Gastrocnemius medialis (tissue), 4 donors: ENCODE measurements at places on chromosomes 7 and 10. TPM values are rescaled to one million over a fixed set of nuclear protein-coding genes. Genes with fewer than 3 reads are reported as not detected.

DNA sequence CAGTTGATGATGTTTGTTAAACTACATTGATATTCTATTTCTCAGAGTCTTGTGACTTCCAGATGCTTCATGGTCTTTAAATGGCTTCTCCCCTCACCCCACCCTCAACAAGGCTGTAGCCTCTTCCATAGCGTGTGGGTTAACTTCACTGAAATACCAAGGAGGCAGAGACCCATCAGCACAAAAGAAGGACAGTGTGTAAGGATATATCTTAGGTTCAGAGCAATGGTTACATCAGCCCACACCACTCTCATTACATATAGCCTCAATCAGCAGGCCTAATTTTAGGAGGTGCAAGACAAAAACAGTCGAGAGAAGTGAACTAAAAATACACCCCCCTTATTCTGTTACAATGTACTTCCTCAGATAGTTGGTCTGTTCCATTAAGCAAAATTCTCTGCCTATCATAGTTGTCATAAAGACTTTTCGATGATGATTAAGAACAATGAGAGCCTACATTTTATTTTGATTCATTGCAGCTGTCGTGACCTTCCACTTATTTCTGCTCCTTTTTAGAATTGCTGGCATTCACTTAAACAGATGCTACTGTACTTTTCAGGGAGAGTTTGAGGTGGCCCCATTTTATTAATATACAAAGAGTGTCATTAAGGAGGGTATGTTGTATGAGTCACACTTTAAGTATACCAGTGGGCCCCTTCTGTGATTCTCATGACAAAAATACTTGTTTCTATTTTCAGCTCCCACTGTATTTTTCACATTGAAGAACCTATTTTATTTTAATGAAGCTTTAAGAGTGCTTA is 52.1 kb downstream of the WIPF3 start:
- peaks cover 93% of the 10 kb centered on the region for H3K4me1 ChIP-seq
- peak; percentile 59 for DNase-seq
- peak overlapping the region; percentile 19 for H3K4me3 ChIP-seq
- H3K36me3 ChIP-seq = no peaks in the 10 kb centered on the region

- DNase-seq = no peak
- no peaks in the 10 kb centered on the region for H3K36me3 ChIP-seq
- H3K4me3 ChIP-seq = no peak overlapping the region
These were observed 6.1 kb downstream of the DENND11 start for GRCh38 chr7:141695803-141696289.

GRCh38 chr7:142539901-142540300 is 209.4 kb upstream of the PRSS1 start:
- H3K36me3 ChIP-seq = no peaks in the 10 kb centered on the region
- no peaks in the 10 kb centered on the region for H3K4me1 ChIP-seq
- H3K27me3 ChIP-seq = no peaks in the 10 kb centered on the region
- no peak overlapping the region for H3K4me3 ChIP-seq
- H3K27ac ChIP-seq = no peak overlapping the region

- no peaks in the 10 kb centered on the region for H3K36me3 ChIP-seq
- H3K27ac ChIP-seq = no peak overlapping the region
- no peaks in the 10 kb centered on the region for H3K4me1 ChIP-seq
- peaks cover 3% of the 10 kb centered on the region for H3K27me3 ChIP-seq
- H3K4me3 ChIP-seq = no peak overlapping the region
- no peak for DNase-seq
These were observed 91.4 kb downstream of the CARD11 start for GRCh38 chr7:2952316-2952715.

DNA sequence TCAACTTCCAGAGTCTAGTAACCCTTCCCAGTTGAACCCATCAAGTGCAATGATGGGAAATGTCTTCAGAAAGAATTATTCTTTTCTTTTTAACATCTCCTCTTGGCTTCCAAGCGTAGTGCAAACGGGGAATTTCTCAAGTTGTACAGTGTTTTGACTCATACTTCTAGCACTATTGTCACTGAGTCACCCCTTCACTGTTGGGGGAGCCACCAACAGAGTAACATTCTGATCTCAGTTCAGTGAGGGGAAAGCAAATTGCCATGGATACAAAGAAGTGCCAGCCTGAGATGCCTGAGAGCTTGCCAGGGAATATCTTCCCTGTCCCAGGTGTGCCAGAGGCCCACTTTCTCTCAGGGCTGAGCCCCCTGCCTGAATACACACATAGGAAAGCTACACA is 31.0 kb downstream of the CYP3A5 start:
- no peaks in the 10 kb centered on the region for H3K4me1 ChIP-seq
- H3K36me3 ChIP-seq = no peaks in the 10 kb centered on the region
- H3K4me3 ChIP-seq = no peak overlapping the region
- H3K27ac ChIP-seq = no peak overlapping the region
- no peak for DNase-seq

DNA sequence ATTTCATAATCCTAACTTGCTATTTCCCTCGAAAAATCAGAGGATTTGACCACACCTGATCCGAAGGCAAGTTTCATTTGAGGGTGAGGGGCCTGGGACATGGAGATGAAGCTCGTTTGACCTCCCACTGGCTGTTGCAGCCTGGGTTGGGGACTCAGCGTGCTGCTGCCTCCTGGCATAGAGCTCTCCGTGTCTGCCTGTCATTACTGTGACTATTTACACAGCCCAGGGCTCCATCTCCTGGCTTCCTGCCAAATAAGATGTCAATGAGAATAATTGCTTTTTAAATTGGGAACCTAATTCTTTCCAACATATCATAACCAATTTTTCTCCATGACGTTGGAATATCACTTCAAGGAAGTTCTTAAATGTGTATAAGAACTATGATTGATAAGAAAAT is 139.3 kb upstream of the COBL start:
- no peak for DNase-seq
- H3K27me3 ChIP-seq = no peaks in the 10 kb centered on the region
- H3K4me3 ChIP-seq = no peak overlapping the region
- H3K27ac ChIP-seq = no peak overlapping the region
- no peaks in the 10 kb centered on the region for H3K4me1 ChIP-seq

GRCh38 chr7:17548014-17548653 is 249.7 kb downstream of the AHR start:
- H3K36me3 ChIP-seq = no peaks in the 10 kb centered on the region
- no peaks in the 10 kb centered on the region for H3K27me3 ChIP-seq
- no peak overlapping the region for H3K4me3 ChIP-seq

DNA sequence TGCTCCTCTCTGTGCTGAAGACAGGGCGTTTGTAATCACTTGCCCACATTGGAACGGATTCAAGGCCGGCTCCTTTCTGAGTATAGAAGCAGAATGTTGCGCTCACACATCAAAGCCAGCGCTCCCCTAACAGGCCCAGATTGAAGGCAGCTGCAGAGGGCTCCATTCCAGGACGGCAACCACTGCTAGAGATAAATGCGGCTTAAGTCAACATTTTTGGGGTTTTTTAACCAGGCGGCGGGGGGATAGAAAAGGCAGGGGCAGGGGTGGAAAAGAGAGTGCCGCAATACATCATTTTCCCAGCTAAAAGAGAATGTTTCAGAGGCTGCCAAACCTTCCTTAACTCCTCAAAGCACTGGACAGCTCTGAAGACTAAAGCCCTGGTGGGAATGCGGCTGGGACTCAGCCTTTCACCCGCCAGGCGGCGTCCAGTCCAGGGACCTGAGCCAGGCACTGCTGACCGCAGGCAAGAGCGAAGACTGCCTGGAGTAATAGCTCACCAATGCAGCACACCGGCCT is 189.6 kb downstream of the TNS3 start:
- DNase-seq = peak; percentile 51
- H3K4me1 ChIP-seq = peaks cover 7% of the 10 kb centered on the region
- H3K36me3 ChIP-seq = no peaks in the 10 kb centered on the region
- no peak overlapping the region for H3K27ac ChIP-seq
- no peak overlapping the region for H3K4me3 ChIP-seq

GRCh38 chr10:77182803-77183202 is 454.8 kb downstream of the KCNMA1 start:
- peak overlapping the region; percentile 73 for H3K27ac ChIP-seq
- no peaks in the 10 kb centered on the region for H3K27me3 ChIP-seq
- H3K4me1 ChIP-seq = peaks cover 51% of the 10 kb centered on the region

GRCh38 chr10:113499806-113500205 is 53.0 kb upstream of the HABP2 start:
- H3K36me3 ChIP-seq = no peaks in the 10 kb centered on the region
- H3K27me3 ChIP-seq = no peaks in the 10 kb centered on the region
- no peaks in the 10 kb centered on the region for H3K4me1 ChIP-seq
- H3K27ac ChIP-seq = no peak overlapping the region

GRCh38 chr7:148814922-148815559 is 69.0 kb downstream of the EZH2 start:
- H3K27me3 ChIP-seq = no peaks in the 10 kb centered on the region
- no peak overlapping the region for H3K27ac ChIP-seq
- no peaks in the 10 kb centered on the region for H3K36me3 ChIP-seq
- H3K4me3 ChIP-seq = no peak overlapping the region
- DNase-seq = no peak

DNA sequence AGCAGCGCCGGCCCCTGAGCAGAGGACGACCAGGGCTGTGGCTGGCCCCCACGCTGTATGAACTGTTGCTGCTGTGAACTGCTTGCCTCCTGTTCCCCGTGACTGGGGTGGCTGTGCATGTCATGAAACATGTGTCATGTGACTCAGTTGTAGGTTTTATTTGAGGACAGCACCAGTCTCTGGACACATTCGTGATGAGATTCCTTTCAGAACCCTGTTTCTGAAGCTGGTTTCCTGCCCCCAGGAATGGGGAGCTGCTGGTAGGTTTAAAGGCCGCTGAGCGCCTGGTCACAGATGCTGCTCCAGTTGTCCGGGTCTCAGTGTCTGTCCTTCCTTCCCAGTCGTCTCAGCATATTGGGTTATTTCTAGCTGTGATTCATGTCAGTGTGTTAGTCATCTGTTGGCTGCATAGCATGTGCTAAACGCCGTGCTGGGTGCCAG is 79.1 kb upstream of the PPIF start:
- H3K4me3 ChIP-seq = no peak overlapping the region
- no peaks in the 10 kb centered on the region for H3K36me3 ChIP-seq
- peaks cover 39% of the 10 kb centered on the region for H3K4me1 ChIP-seq
- DNase-seq = no peak
- no peaks in the 10 kb centered on the region for H3K27me3 ChIP-seq
- peak overlapping the region; percentile 60 for H3K27ac ChIP-seq

- no peak overlapping the region for H3K27ac ChIP-seq
- no peak for DNase-seq
These were observed 50.9 kb upstream of the SEMA3D start for GRCh38 chr7:85237721-85238120.

DNA sequence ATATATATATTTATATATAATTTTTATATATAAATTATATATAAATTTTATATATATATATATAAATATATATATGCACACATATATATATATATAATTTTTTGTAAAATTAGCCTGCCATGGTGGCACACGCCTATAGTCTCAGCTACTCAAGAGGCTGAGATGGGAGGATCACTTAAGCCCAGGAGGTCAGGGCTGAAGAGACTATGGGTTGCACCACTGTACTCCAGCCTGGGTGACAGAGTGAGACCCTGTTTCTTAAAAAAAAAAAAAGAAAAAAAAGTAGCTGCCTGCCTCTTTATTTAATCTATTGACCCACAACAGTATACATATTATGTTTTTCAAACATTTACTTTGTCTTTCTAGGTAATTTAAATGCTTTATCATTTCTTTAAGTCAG is 19.2 kb downstream of the BCAP29 start:
- peaks cover 5% of the 10 kb centered on the region for H3K4me1 ChIP-seq
- no peak overlapping the region for H3K4me3 ChIP-seq
- H3K36me3 ChIP-seq = peaks cover 4% of the 10 kb centered on the region
- H3K27me3 ChIP-seq = no peaks in the 10 kb centered on the region
- no peak for DNase-seq

DNA sequence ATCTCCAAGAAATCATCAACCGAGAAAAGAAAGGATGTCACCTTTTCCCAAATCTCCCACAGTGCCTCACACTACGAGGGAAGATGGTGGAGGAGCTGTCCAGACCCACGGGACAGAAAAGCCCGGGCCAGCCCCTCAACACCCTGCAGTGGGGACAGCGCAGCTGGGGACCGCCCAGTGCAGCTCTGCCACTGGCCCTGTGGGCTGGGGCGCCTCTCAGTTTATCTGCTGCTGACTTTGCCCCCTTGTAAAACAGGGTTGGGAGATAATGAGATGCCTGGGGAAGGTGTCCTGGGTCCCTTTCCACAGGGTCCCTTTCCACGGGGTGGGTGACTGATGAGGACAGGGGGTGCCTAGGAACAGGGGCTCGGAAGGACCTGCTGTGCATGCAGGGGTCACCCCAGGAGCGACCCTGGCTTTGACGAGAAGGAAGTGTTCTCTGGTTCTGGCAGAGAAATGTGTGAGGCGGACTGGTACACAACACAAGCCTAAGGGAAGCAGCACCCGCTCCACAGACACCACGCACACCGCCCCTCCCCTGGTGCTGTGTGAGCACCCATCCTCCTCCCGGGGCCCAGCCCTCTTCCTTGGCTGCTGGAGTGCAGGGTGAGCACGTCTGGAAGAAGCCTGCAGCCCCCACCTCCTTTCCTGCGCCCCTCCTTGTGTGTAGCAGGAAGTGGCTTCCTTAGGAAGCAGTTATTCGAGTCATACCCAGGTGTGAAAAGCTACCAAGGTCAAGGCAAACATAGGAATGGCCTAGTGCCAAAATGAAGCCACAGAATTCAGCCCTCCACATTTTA is 339.9 kb downstream of the DNAJB6 start:
- H3K4me1 ChIP-seq = no peaks in the 10 kb centered on the region
- H3K27ac ChIP-seq = no peak overlapping the region
- H3K36me3 ChIP-seq = no peaks in the 10 kb centered on the region
- DNase-seq = no peak

GRCh38 chr7:106009503-106010226 is 46.6 kb downstream of the CDHR3 start:
- no peak overlapping the region for H3K4me3 ChIP-seq
- H3K4me1 ChIP-seq = no peaks in the 10 kb centered on the region
- peak; percentile 67 for DNase-seq
- no peak overlapping the region for H3K27ac ChIP-seq

- no peak overlapping the region for H3K4me3 ChIP-seq
- no peaks in the 10 kb centered on the region for H3K36me3 ChIP-seq
- H3K27me3 ChIP-seq = no peaks in the 10 kb centered on the region
- DNase-seq = no peak
These were observed 223.9 kb downstream of the GPR158 start for GRCh38 chr10:25398680-25399079.

- H3K27ac ChIP-seq = no peak overlapping the region
- no peak overlapping the region for H3K4me3 ChIP-seq
- DNase-seq = no peak
- no peaks in the 10 kb centered on the region for H3K4me1 ChIP-seq
These were observed 199.8 kb downstream of the EBF3 start for GRCh38 chr10:129764011-129764900.

- DNase-seq = no peak
- H3K27ac ChIP-seq = no peak overlapping the region
- H3K4me1 ChIP-seq = no peaks in the 10 kb centered on the region
- H3K36me3 ChIP-seq = no peaks in the 10 kb centered on the region
These were observed 241.3 kb upstream of the KMT2E start for GRCh38 chr7:104772405-104773345.

- peak overlapping the region; percentile 73 for H3K27ac ChIP-seq
- DNase-seq = no peak
- H3K36me3 ChIP-seq = no peaks in the 10 kb centered on the region
- no peak overlapping the region for H3K4me3 ChIP-seq
- peaks cover 32% of the 10 kb centered on the region for H3K4me1 ChIP-seq
These were observed 682.3 kb upstream of the IGFBP3 start for GRCh38 chr7:46603296-46603752.

The TDRD1 gene
- total RNA-seq = 0.10 TPM

The ANKRD26 gene
- total RNA-seq = 14.7 TPM

The PDZD7 gene
- not detected for total RNA-seq

The NT5C2 gene
- 36.7 TPM for total RNA-seq

The ELN gene
- 7.3 TPM for total RNA-seq

The PWWP2B gene
- 22.7 TPM for total RNA-seq

The LIPF gene
- 0.36 TPM for total RNA-seq

The RET gene
- 1.2 TPM for total RNA-seq
